ENCODE measurements at places on chromosomes 7 and 10. TPM values are rescaled to one million over a fixed set of nuclear protein-coding genes. Genes with fewer than 3 reads are reported as not detected.

SVOPL gene
- total RNA-seq, result 2.1 TPM

TAS2R5 gene
- total RNA-seq, result 1.3 TPM

HOXA1 gene
- 0.40 TPM for total RNA-seq

GPR37 gene
- not detected for total RNA-seq
